ENCODE measurements at places on chromosomes 3 and 15.
A peak's percentile ranks its signal among the peaks of the same experiment; 100 is the strongest.

- no peak for DNase-seq
Observed at GRCh38 chr15:81449836-81450474, 75.9 kb upstream of the TMC3 start.

- peak; percentile 47 for DNase-seq
Observed at GRCh38 chr3:187743195-187744141, 1.8 kb downstream of the BCL6 start.

- no peak for DNase-seq
Observed at GRCh38 chr3:45119376-45119775, 26.8 kb downstream of the CDCP1 start.

DNA sequence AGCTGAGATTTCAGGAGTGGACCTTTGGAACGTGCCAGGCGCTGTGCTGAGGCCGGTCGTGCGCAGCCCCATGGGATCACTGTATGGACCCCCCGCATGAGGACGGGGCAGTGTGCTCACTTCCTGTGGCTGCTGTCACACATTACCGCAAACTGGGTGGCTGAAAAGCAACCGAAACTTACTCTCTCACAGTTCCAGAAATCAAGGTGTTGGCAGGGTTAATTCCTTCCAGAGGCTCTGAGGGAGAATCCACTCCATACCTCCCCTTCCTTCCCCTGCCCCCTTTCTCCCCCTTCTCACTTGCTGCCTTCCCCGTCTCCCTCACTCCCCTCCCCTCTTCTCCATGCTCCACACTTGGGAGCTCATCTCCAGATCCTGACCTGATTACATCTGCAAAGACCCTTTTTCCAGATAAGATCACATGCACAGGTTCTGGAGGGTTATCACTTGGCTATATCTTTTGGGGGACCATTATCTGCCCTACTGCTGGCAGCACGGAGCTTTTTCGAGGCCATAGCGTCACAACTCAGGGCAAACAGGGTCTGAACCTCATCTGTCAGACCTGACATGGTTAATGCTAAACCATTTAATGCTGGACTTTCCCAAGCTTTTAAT lies 41.2 kb downstream of the KLF13 start:
- no peak for DNase-seq

- DNase-seq, result peak; percentile 57
Observed at GRCh38 chr3:122679085-122679881, 1.4 kb upstream of the PARP14 start.

GRCh38 chr3:116253511-116253910 lies 191.8 kb downstream of the LSAMP start:
- no peak for DNase-seq

DNA sequence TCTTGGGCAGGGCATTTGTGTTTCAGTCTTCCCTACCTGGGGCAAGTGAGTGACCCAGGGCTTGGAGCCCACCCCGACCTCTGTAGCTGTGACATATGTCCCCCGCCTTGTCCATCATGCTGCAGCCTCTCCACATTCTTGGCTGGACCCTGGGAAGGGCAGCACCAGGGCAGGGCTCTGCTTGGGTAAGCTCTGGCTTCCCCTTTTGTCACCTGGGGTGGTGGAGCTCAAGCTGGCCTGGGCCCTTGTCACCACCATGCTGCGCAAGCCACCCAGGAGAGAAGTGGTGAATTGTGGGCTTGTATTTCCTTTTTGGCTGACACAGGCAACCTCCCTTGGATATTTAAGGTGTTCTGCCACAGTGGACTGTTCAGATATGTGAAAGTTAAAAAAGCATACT lies 29.3 kb downstream of the SPSB4 start:
- DNase-seq, result no peak

- no peak for DNase-seq
Observed at GRCh38 chr3:156161172-156161571, 40.8 kb downstream of the KCNAB1 start.

DNA sequence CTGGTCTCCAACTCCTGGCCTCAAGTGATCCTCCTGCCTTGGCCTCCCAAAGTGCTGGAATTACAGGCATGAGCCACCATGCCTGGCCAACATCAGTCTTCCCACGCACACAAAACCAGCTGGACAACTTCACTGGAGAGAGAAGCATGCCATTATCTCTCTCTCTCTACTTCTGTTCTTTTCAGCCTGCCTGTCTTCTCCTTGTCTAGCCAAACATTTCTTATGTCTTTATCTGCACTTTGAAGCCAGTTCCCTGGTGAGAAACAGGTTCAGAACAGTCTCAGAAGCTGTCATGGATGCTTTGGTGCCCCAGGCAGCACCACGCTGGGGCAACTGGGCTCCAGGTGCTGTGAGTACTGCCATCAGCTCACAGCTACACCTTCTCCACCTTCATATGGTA lies 79.8 kb downstream of the PRICKLE2 start:
- no peak for DNase-seq

GRCh38 chr15:42130246-42130986 lies 26.0 kb downstream of the PLA2G4F start:
- no peak for DNase-seq

DNA sequence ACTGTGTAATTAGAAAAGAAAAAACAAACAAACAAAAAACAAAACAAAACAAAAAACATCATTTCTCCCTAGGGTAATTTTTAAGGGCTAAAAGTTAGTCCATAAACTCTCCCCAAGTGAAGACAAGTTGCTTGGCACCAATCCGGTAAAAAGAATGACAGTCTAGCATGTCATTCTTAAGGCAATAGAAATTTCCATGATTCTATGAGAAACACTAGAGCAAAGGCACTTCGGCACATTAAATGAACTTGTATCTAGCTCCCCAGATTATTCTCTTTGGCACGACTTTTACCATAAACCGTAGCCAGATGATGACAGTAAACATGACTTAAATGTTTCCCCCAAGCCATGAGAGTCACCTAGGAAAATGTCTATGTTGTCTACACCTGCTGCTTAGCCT lies 10.1 kb downstream of the COL8A1 start:
- DNase-seq, result no peak

DNA sequence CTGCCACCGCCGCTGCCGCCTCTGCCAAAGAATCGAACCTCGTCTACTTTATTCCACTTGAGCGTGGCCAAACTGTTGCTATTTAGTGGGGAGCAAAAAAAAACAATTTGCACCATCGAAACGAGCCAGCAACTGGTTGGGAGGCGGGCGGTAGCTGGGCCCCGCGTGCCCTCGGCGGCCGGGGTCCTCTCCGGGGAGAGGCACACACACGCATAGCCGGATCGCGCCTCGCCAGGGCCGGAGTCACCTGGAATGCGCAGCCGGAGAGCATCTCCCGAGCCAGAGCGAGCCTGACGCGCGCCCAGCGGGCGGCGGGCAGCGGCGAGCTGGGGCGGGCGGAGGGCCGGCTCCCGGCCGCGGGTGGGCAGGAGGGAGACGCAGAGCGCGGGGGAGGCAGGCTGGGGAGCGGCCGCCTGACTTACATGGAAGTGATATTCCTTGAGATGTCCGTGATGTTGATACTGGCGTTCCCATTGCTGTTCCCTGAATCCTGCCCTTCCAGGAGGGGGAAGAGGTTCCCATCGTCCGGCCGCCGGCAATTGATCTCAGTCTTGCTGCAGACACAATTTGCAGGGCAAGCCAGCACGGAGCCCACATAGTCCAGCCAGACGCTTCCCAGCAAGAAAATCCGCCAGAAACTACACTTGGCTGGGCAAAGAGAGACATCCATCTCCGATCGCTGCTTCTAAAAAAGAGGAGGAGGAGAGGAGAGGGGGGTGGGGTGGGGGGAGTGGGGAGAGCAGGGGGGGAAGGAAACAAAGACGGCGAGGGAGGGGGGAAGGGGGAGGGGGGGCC lies 858 bp downstream of the NTRK3 start:
- no peak for DNase-seq

- no peak for DNase-seq
Observed at GRCh38 chr15:62821384-62822131, 221.0 kb upstream of the TPM1 start.

DNA sequence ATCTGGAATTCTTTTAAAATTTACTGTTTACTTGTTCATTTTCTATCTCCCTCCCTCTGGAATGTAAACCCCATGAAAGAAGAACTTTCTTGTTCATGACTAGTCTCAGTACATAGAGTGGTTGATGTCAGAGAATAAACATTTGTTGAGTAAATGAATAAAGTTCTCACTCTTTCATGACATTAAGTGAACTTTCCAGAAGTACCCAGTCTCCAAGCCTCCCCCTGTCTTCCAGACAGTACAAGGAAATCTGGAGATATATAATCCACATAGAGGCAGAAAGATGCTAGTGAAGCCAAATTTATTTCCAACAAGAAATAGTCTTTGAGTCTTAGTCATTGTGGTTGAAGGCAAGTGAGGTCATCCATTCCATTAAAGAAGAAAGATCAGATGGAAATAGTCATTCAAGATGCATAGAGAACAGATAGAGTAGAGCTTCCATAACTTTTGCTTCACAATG lies 71.5 kb upstream of the GALNT15 start:
- no peak for DNase-seq

DNA sequence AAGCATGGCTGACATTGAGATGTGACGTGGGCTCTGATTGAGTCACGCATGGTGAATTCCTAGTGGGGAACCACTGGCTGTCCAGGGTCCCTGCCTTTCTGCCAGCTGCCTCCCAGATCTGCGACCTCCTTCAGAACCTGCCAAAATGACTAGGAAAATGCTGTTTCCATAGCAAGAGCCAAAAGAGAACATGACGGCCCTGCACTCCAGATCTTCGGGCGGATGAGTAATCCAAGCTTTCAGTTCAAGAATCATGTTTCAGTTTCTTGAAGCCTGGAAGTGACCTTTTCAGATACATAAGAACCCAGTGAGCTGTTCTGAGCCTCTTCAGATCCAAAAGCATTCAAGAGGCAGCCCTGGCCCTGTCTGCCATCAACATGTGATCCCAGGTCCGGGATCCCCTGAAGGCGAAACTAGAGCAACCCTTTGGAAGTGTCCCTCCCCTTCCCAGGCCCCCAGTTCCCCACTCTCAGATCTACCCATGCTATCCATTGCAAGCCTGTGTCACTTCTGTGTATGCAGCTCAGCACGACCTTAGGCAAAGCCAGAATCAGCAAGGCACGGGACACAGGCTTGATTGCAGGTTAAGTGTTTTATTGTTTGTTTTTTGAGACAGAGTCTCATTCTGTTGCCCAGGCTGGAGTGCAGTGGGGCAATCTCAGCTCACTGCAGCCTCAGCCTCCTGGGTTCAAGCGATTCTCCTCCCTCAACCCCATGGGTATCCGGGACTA lies 19.7 kb downstream of the ANKRD63 start:
- no peak for DNase-seq
